ENCODE measurements at places on chromosomes 5 and 9. TPM values are rescaled to one million over a fixed set of nuclear protein-coding genes. Genes with fewer than 3 reads are reported as not detected.

DNA sequence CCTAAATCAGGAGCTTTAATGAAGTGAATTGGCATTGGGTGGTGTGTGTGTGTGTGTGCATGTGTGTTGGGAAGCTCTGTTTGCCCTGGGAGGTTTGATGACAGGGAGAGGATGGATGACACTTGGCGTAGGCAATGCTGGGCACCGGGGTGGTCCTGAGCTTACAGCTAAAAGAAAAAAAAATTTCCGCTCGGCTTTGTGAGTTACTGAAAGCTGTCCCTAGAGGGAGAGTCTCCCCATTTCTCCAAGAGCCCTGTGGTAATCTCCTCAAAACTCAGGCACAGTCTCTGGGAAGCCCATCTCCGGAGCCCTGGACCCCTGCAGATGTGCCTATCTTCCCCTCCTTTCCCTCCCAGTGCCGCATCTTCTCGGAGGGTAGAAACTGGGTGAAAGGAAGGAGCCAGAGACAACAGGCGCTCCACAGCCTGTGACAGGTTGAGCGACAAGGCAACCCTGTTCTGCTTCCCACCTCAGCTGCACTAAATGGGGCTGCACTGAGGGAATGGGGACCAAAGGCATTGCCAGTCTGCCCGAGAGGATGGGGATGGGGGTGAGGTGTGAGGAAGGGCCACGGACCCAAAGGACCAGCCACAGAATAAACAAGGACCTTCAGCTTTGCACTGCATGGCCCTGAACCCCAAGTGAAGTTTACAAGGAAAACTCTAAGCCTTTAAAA is 35.8 kb upstream of the TIFAB start:
- no peak for DNase-seq

- DNase-seq: no peak
Measured at GRCh38 chr5:89313044-89313443, 430.1 kb upstream of the MEF2C start.

GRCh38 chr9:36318212-36318802 is 60.1 kb upstream of the GNE start:
- DNase-seq: no peak

GRCh38 chr9:106218854-106219253 is 524.5 kb downstream of the TMEM38B start:
- no peak for DNase-seq

DNA sequence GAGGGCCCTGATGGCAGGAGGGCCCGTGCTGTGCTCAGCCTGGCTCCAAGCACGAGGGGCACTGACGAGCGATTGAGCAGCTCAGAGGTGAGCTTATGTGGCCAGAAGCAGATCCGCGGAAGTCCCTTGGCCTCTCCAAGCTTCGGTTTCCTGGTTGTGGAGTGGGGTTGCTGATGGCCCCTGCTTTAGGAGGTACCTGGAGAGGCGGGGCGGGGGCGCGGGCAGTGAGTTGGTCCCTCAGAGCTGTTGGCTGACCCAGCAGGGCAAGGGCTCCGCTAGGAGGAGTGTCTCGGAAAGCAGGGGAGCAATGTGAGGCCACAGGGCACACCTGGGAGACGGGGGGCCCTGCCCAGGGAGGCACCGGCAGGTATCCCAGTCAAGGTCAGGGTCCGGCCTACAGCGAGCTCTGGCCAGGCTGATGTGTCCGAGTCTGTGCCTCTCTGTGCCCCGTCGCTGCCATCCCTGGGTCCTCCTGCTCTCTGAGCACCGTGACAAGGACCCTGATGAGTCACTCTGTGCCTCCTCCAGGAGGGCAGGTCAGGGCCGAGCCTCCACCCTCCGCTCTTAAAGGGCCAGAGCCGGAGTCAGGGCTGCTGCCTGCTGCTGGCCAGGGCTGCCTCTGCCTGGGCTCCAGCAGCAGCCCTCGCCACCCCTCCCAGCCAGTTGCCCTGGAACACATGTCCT is 14.8 kb downstream of the NCS1 start:
- peak; percentile 85 for DNase-seq

- DNase-seq: no peak
Measured at GRCh38 chr5:93874080-93874479, 132.7 kb upstream of the POU5F2 start.

DNA sequence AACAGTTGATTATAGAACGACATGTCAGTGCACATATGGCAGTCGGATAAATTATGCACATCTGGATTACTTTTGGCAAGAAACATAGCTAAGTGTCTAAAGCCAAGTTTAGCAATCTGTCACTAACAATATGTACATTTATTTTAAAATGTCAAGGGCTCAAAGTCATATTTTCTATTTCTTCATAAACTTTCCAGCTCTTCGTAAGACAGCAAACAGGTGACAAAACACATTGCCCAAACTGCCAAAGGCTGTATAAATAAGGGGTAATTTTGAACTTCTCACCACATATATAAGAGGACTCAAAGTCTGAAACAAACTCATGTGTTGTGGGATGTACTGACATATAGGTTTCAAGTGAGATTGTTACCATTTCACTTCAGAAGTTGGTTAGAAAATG is 237.2 kb downstream of the ARL15 start:
- no peak for DNase-seq

GRCh38 chr9:94557376-94557775 is 2.5 kb downstream of the PCAT7 start:
- DNase-seq: no peak

- no peak for DNase-seq
Measured at GRCh38 chr9:136010176-136010575, 49.0 kb upstream of the UBAC1 start.

- DNase-seq: peak; percentile 15
Measured at GRCh38 chr9:81671880-81672280, 17.5 kb downstream of the TLE1 start.

GRCh38 chr5:66517351-66517750 is 78.8 kb upstream of the MAST4 start:
- no peak for DNase-seq

GRCh38 chr5:10838038-10838437 is 77.0 kb upstream of the DAP start:
- no peak for DNase-seq

GRCh38 chr9:96566498-96567202 is 53.0 kb downstream of the CDC14B start:
- DNase-seq: peak; percentile 91

DIRAS2 gene
- total RNA-seq: not detected

C8G gene
- total RNA-seq: 8.6 TPM

CDH6 gene
- 6.5 TPM for total RNA-seq

GGTA1 gene
- 2.6 TPM for total RNA-seq

CKS2 gene
- total RNA-seq: not detected

HSPB3 gene
- total RNA-seq: not detected

PCDHGA12 gene
- 18.5 TPM for total RNA-seq

STKLD1 gene
- not detected for total RNA-seq

All from ascending aorta (tissue), 2 donors.